ENCODE measurements at places on chromosomes 3 and 15.

DNA sequence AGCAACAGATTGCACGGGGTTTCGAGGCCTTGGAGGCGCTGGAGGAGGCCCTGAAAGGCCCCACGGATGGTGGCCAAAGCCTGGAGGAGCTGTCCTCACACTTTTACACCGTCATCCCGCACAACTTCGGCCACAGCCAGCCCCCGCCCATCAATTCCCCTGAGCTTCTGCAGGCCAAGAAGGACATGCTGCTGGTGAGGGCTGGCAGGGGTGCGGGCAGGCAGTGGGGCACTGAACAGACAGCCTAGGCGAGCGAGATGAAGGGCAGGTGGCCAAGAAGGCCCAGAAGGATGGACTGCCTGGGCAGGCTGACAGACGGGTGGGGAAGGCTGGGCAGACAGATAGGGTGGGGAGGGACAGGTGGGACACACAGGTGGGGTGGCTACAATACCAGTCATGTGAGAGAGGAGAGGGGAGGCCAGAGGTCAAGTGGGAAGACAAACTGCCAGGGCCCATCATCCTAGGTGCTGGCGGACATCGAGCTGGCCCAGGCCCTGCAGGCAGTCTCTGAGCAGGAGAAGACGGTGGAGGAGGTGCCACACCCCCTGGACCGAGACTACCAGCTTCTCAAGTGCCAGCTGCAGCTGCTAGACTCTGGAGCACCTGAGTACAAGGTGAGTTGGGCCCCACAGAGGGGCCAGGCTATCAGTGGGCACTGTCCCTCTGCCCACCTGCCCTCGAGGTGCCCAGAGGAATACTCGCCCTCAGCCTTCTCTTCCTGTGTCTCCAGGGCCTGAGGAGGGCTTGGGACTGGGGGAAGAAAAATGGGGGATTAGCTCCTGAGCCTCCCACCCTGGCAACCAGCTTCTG is 3.1 kb downstream of the PARP3 start:
- no peak overlapping the region for H3K4me3 ChIP-seq
- H3K36me3 ChIP-seq = peaks cover 4% of the 10 kb centered on the region
- DNase-seq = no peak
- H3K4me1 ChIP-seq = peaks cover 25% of the 10 kb centered on the region
- H3K27me3 ChIP-seq = no peaks in the 10 kb centered on the region

GRCh38 chr15:77531191-77532000 is 101.3 kb downstream of the LINGO1 start:
- H3K4me1 ChIP-seq = no peaks in the 10 kb centered on the region
- H3K27me3 ChIP-seq = peaks cover 51% of the 10 kb centered on the region
- H3K27ac ChIP-seq = no peak overlapping the region
- no peak for DNase-seq
- no peak overlapping the region for H3K4me3 ChIP-seq

DNA sequence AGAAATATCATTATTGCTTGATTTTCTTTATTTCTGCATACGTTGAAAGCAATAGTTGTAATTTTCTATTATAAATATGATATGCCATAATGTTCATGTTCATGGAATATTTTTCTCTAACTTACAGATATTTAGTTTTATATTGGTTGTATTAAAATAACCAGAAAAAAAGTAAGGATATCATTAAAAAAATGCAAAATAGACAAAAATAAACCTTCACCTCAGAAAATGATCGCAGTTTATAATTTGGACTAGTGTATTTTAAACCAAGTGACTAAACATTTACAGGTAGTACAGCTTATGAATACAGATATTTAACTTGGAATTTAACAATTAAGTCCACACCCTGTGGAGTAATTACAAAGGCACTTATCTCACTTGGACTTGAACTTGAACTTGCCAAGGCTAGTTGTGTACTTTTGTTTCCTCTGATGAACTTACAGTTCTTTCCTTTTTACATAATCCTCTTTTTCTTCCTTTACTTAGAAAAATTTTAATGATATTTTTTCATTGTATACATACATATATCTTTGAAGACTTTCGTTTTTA is 156.7 kb downstream of the CHL1 start:
- H3K27ac ChIP-seq = no peak overlapping the region
- no peak overlapping the region for H3K4me3 ChIP-seq
- DNase-seq = no peak
- H3K27me3 ChIP-seq = no peaks in the 10 kb centered on the region

GRCh38 chr15:59941612-59942011 is 62.5 kb upstream of the FOXB1 start:
- H3K4me1 ChIP-seq = no peaks in the 10 kb centered on the region
- peaks cover 68% of the 10 kb centered on the region for H3K27me3 ChIP-seq
- no peak overlapping the region for H3K4me3 ChIP-seq
- no peak for DNase-seq
- no peaks in the 10 kb centered on the region for H3K36me3 ChIP-seq

GRCh38 chr15:90062023-90062442 is 40.2 kb downstream of the IDH2 start:
- peak overlapping the region; percentile 19 for H3K4me3 ChIP-seq
- H3K4me1 ChIP-seq = peaks cover 36% of the 10 kb centered on the region
- H3K27me3 ChIP-seq = no peaks in the 10 kb centered on the region

DNA sequence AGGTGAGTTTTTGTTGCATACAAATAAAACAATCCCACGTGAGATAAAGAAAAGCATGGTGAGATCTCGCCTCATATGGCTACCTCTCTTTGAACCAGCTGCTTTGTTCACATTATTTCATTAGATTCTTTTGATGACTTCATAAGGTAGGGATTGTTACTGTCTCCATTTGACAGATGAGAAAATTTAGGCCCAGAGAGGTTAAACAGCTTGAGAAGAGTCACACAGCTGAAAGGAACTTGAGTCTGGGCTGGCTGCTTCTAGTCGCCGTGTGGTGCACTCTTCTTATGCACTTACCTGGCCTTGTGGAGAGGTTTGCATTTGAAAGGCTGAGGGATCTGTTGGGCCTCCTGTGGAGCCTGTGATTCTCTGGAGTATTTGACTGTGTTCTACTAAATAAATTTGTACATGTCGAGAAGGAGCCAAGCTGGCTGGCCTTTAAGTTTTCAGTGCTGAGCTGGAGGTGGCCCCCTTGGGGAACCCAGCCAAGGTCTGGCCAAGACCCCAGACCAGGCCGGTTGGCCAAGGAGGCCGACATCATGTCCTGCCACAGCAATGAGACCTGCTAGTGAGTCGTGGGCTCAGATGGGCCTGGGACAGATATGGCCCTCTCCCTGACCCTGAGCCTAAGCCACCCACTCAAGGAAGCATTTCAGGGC is 125.1 kb downstream of the SMAD6 start:
- H3K27ac ChIP-seq = no peak overlapping the region
- no peaks in the 10 kb centered on the region for H3K36me3 ChIP-seq
- DNase-seq = no peak
- H3K4me3 ChIP-seq = no peak overlapping the region

DNA sequence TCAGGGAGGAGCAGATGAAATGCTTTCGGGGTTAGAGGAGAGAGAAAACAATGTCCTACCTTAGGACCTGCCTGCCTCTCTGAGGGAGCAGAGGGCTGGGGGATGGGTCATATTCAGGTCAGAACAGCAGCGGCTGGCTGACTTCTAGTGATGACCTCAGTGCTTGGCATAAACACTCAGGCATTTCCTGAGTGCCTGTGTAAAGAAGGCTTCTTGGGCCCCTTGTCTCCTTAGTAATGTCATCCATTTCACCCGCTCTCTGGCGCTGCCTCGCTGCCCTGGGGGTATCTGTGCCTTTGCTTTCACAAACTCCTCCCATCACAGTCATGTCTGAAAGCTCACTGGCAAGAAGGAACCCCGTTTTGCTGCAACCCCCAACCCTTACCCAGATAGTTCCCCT is 82.9 kb upstream of the GSK3B start:
- H3K27ac ChIP-seq = no peak overlapping the region
- H3K4me3 ChIP-seq = no peak overlapping the region
- H3K36me3 ChIP-seq = peaks cover 5% of the 10 kb centered on the region
- H3K4me1 ChIP-seq = no peaks in the 10 kb centered on the region
- no peak for DNase-seq
